ENCODE measurements at places on chromosomes 2 and 18.

DNA sequence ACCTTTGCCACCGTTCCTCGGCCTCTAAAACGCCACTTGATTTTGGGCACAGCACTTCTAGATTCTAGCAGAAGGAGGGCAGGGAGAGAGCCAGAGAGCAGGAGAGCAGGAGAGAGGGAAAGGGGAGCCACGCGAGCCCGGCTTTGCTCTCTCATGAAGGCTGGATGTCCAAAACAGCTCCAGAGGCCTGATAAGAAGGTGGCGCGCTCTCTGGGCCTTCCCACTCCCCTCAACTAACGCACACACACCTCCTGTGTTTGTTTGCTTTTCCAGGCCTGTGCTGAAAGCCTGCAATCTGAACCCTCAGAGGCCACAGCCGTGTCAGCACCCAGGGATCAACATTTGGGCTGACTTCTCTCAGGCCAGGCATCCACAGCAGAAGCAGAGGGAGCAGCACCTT lies 184.8 kb upstream of the SOX11 start:
- no peak for DNase-seq

- no peak for DNase-seq
These were observed 229.1 kb downstream of the MYCN start for GRCh38 chr2:16169381-16169960.

GRCh38 chr2:196500686-196501431 lies 138.7 kb upstream of the CCDC150 start:
- DNase-seq: no peak

DNA sequence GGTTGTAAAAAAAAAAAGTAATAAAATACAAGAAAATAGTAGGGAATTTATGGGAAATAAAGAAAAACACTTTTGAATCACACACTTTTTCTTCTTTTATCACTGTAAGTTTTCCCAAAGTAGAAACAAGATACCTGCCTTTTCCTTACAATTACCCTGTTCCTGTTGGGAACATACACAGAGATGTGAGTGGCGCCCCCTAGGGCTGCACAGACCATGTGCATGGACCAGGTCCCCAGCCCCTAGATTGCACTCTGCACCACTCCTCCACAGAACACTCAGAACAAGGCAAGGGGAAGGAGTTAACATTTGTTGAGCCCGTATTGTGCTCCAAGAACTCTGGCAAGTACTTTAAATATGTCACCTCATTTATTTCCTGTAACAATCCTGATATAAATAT lies 118.7 kb upstream of the NRP2 start:
- DNase-seq: no peak

GRCh38 chr18:45168866-45169600 lies 446.2 kb upstream of the SLC14A2 start:
- DNase-seq: no peak

GRCh38 chr2:149928011-149928410 lies 340.4 kb upstream of the MMADHC start:
- DNase-seq: no peak

- no peak for DNase-seq
These were observed 1380.1 kb downstream of the SUCLG1 start for GRCh38 chr2:83079007-83079406.

- no peak for DNase-seq
These were observed 72.5 kb upstream of the RGPD5 start for GRCh38 chr2:109721626-109722025.

DNA sequence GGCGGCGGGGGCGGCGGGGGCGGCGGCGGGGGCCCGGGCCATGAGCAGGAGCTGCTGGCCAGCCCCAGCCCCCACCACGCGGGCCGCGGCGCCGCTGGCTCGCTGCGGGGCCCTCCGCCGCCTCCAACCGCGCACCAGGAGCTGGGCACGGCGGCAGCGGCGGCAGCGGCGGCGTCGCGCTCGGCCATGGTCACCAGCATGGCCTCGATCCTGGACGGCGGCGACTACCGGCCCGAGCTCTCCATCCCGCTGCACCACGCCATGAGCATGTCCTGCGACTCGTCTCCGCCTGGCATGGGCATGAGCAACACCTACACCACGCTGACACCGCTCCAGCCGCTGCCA lies 644 bp downstream of the ONECUT2 start:
- no peak for DNase-seq

DNA sequence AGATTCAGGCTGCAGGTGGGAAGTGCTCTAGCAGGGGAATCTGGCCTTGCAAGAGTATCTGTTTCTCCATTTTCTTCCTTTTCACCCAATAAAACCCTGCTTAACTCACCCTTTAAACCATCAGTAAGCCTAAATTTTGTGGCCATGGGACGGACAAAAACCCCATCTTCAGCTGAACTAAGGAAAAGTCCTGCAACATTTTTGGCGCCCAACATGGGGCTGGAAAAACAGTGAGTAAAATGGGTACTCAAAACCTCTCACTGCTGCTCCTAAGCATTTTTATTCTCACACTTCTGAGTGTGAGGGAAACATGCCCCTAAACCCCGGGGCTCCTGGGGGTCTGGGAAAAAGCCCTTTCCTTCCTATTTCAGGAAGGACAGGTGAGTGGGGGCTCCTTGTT lies 414.3 kb downstream of the ZNF804A start:
- no peak for DNase-seq

GRCh38 chr2:85706599-85707296 lies 12.6 kb downstream of the GNLY start:
- no peak for DNase-seq

DNA sequence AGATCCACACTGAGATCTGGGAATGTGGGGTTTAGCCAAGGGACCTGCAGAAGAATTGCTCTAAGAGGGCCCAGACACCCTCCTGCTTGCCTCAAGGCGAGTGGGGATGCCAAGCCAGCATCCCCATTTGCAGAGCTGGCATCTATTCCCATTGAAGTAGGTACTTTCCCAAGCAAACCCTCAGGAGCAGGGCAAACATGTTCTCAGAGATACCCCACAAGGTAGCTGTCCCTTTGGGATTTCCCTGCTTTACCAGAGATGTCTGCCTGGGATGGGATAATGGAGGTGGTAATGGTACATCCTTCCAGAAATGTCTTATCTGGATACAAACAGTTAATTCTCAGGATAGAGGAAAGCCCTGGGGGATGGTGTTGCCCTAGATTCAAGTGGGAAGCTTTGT lies 51.2 kb downstream of the GYPC start:
- DNase-seq: no peak

- DNase-seq: no peak
These were observed 710.3 kb upstream of the SOX11 start for GRCh38 chr2:4981802-4982409.

DNA sequence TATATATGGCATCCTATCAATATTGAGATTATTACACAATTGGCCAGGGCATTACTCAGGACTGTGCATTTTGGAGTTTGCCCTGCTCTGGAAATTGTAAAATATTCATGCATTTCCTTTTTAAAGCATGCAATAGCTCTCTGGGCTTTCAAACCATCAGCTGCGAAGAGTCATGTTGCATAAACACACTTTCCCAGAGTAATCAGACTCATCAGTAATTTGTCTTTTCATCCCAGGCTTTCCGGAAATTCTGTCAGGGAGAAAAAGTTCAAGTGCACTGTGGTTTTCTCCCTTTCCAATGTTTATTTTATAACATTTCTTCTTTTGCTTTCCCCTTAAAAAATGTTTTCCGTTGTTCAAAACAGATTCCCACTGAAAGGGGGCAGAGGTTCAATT lies 38.9 kb upstream of the FHL2 start:
- DNase-seq: no peak

DNA sequence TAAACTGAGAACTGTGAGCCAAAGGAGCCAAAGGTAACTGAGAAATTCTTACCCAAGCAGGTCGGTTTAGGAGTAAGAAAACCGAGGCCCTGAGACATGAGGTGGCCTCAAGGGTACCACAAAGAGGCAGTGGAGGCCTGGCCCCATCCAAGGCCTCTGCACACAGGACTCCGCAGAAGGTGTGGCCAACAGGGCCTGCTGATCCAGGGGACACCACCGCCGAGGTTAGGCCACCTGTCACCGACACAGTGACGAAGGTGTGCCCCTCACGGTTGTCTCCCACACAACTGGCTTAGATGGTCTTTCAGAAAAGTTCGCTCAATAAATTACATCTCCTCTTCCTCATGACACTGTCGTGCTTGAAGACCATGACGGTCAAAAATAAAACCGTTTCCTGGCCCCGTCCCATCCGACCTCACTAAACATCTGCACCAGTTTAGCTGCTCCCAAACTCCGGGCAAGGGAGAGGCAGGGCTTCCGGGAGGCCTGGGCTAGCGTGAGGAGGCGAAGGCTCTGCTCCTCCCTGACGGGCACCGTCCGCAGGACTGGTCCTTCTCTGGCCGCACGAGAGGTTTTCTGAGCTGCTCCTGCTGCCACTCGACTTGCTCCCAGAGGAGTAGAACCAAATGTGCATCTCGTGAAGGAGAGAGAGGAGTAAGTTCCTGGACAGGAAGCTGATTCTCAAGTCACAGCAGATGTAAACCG lies 442.0 kb downstream of the EIPR1 start:
- DNase-seq: no peak

DNA sequence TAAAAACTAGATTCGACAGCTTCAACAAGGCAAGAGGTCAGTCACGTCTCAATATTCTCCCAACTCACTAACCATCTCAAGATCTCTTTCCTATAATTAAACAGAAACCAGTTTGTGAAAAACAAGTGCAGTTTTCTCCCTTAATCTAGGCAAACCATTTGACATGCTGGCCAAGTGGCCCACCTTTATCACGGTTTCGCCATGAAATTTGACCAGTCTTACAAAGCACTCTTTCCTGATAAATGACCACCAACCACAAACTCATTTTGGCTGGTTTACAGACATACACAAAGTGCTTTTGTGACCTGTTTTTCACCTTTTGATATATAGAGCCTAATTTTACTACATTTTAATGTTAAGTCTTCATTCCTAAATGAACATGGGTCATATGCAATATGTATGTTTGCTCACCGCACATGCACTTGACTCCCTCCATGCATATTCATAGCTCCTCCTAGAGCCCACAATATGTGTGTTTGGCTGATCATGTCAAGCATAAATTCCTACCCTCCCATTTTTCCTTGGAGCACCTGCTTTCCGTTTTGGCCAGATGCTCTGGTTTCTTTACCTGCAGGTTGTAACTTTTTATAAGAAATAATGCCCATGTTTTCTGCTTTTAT lies 385.1 kb downstream of the RAD51AP2 start:
- DNase-seq: no peak

All from dermis microvascular lymphatic vessel endothelial cell (primary cell).